ENCODE measurements at places on chromosomes 2 and 18.

DNA sequence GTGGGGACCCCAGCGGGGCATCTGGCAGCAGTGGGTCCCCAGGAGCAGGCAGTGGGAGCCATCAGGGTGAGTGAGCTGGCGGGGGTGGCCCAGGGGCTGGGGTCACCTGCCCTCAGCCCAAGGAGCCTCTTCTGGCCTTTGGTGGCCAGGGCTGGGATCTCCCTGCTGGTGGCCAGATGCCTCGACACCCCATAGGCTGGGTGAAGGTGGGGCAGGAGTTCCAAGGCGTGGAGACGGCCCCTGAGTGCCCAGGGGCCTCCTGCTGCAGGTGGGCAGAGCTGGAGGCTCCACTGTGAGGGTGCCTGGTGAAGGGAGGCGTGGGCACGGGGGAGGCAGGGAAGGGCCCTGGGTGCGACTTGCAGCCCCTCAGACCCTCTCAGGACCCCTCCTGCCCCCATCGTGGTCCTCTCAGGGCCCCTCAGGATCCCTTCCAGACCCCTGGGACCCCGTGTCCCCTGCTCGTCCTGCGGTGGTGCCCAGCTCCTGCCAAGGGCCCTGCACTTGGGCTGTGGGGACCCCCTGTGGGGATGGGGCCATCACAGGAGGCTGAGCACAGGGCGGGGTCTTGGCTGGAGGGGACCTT lies 5.0 kb upstream of the GPR35 start:
- DNase-seq, result no peak

GRCh38 chr2:10350761-10351160 lies 48.1 kb downstream of the HPCAL1 start:
- DNase-seq, result no peak

- DNase-seq, result peak; percentile 33
Measured at GRCh38 chr2:112198780-112199179, 56.1 kb downstream of the ZC3H8 start.

DNA sequence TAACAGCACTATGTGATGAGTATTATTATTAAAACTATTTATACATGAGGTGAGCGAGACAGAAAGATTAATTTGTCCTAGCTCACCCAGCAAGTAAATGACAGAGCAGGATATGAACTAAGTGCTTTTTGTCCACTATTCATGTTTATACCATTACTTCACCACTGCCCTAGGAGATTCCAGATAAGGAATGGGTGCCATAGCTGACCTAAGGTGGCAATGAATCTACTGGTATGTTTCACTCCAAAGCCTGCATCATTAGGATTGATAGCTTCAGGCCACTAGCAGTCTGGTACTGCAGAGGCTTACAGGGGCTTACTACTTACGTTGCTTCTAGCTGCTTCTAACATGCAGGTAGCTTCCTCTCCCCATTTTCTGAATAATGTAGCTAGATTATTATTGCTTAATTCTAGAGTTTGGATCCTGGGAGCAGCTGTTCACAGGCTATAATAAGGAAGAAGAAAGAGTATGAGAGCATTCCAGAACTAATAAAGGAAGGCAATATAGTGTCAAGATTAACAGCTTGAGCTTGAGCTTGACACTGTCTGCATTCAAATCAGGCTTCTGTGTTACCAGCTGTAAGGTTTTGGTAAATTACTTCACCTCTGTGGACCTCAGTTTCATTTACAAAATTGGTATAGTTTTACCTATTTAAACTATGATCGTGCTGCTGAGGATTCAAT lies 153.7 kb downstream of the GALNT3 start:
- no peak for DNase-seq

DNA sequence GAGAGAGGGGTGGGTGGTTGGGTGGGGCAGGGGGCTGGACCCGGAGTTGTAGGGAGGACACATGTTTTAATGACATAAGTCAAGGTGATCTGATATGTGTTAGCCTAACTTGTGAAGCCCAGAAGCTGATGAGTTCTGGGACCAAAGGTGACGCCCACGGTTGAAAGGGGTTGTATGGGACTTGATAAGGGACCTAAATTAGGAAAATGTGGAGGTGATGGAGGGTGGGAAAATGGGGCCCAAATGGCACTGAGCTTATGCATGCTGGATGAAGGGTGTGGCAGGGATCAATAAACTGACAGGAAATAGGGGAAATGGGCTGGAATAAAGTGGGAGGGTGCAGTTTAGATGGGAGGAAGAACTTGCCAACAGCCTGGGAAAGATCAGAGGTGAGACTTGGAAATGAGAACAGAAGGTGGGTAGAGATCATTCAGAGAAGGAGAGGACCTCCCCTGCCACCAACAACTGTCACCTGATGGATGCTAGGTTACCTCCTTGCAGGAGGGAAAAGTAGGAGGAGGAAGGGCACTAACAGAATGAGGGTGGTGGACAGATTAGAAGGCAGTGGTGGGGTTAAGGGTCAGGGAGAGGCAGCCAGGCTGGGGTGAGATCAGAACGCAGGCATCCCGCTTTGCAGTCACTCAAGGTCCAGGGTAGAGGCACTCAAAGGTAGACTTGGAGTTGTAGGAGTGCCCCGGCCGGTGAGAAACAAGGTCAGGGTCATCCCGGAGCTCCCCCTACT lies 15.3 kb downstream of the WNT10A start:
- no peak for DNase-seq

DNA sequence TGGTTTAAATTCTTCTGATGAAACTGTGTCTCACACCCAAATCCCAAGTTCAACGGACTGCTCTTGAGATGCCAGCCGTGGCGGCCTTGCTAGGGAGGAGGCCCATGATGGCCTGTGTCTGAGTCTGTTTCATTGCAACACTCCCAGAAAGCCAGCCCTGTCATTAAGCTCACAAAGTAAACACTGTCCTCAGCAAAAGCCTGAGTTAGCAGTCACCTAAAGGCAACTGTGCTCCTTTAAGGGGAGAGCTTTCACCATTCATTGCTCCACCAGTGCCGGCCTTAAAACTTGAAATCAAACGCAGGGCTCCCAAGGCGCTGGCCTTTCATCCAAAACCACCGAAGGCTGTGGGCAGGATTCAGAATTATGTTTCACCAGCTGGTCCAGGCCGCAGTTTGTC lies 42.5 kb upstream of the PPP1CB start:
- peak; percentile 20 for DNase-seq

- no peak for DNase-seq
Measured at GRCh38 chr2:61419129-61419528, 51.8 kb downstream of the USP34 start.

- DNase-seq, result no peak
Measured at GRCh38 chr18:1011349-1011748, 106.7 kb downstream of the ADCYAP1 start.

DNA sequence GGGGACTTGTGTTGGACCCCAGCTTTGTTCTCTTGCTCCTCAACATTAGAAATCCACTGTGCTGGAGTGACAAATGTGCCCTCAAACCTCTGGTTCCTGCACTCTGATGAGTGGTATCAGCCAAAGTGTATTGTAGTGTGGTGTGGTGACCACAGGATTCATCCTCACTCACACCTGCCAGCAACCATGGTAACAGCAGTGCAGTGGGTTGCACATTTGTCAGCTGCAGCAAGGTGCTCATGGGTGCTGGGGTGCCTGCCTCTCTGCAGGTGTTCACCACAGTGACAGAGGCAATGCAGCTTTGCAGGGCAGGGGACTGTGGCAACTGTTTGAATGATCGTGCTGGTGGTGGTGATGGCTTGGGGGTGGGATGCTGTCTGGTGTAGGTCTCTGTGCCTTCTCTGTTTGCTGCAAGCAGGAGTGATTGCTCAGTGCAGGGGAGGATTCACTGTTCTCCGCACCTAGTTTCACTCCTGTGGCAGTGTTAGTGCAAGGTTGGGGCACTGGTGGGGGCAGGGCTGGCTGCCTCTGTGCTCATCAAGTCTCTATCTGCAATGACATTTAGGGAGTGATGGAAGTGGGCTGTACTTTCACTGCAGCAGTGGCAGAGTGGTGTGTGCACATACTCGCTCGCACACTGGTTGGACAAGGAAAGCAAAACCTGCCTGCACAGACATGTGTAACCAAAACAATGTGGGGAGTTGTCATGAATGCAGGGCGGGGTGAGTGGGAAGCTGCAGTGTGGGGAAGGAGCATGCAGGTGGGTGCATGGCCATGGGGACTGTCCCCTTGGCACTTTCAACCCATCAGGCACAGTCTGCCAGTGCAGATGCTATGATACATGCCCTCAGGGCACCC lies 301.1 kb downstream of the PIK3C3 start:
- no peak for DNase-seq

DNA sequence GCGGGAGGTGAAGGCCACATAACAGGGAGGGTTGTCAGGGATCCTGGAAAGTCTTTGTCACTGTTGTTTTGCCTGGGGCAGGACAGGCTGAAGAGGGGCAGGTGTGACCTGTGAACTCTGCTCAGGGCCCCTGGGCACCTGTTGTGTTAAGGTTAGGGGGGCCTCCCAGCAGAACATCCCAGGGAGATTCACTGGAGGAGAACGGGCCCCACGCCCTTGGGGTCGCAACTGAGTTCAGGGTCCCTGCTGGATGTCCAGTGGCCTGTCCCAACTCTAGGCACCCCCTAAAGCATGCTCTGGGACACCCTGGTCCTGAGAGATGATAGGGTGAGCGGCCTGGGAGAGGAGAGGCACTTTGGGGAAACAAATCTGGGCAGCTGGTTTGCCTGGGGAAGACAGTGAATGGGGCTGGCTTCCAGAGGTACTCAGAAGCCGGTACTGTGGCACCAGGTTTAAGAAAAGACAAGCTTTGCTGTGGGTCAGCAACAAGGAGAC lies 22.9 kb downstream of the GPR35 start:
- peak; percentile 4 for DNase-seq

DNA sequence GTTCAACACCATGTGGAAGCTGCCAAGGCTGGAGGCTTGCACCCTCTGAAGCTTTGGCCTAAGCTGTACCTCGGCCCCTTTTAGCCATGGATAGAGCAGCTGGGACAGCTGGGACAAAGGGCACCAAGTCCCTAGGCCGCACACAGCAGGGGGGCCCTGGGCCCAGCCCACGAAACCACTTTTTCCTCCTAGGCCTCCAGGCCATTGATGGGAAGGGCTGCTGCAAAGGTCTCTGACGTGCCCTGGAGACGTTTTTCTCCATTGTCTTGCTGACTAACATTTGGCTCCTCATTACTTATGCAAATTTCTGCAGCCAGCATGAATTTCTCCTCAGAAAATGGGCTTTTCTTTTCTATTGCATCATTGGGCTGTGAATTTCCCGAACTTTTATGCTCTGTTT lies 13.7 kb downstream of the RAPGEF4 start:
- DNase-seq, result no peak

GRCh38 chr2:73163483-73164367 lies 38.6 kb upstream of the NOTO start:
- peak; percentile 88 for DNase-seq

- DNase-seq, result no peak
Measured at GRCh38 chr2:199847181-199847864, 3.7 kb downstream of the FTCDNL1 start.

DNA sequence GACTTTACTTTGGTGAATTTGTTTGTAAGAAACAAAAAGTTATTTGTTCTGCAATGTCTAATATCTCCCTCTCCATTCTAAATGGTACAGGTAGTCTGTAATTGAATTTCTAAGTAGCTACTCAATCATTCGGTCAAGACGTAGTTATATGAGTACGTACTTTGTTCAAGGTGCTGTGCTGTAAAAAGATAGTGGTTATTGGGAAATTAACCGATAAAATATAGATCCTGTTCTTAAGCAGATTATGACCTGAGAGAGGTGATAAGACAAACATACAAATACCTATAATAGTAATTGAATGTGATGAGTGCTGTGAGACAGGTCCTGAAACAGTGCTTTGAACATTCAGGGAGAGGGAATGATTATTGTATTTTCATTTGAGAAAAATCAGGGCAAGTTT lies 7.1 kb downstream of the NCOA1 start:
- no peak for DNase-seq

GRCh38 chr2:23803264-23803964 lies 123.5 kb downstream of the ATAD2B start:
- peak; percentile 9 for DNase-seq

GRCh38 chr18:32373505-32373904 lies 97.2 kb downstream of the GAREM1 start:
- no peak for DNase-seq

Measured in AG20443 (cell line).